ENCODE measurements at places on chromosomes 16 and 17. TPM values are rescaled to one million over a fixed set of nuclear protein-coding genes. Genes with fewer than 3 reads are reported as not detected.

DNA sequence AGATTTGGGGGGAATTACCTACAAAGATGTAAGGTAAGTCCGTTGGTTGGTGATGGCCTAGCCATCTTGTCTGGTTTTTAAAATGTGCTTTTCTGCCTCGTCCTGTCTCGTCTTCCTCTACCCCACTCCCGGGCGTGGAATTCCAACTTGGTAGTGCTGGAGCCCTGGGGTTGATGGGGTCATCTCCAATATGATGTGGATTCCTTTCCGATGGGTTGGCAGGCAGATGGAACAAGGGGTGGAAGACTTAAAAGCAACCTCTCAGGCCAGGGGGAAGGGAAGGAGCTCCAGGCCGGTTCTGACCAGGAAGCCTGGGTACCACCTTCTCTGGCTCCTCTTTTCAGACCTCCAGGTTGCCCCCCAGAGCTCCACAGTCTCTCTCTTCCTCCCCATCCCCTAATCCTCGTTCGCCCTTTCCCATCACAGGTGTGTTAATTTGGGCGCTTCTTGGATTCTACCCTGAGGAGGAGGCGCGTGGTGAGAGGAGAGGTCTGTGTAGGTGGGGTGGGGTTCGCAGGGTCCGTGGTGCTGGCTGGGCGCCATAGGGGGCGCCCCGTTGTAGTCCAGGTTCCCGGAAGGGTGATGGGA is 5.1 kb upstream of the HOXB2 start:
- no peak for DNase-seq

- DNase-seq = no peak
Observed at GRCh38 chr17:42750739-42751344, 6.0 kb upstream of the EZH1 start.

- no peak for DNase-seq
Observed at GRCh38 chr17:34314279-34314678, 5.0 kb upstream of the CCL8 start.

DNA sequence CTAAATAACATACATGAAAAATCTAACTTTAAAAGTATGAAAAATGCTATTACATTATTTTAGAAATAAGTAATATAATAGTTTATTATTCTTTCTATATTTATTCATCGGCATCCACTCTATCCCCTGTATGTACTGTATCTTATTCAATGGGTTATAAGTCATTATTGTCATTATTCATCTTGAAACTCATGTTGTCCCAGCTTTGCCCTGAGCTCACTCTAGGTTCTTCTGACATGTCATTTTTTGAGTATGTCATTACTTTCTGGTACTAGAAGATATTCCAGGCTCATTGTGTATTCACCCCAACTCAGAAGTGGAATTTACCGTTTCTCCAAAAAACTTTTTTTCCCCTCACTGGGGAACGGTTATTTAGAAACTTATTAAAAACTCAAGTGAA is 53.0 kb upstream of the MNT start:
- no peak for DNase-seq

GRCh38 chr16:69931631-69932030 is 19.5 kb upstream of the CLEC18A start:
- no peak for DNase-seq

- no peak for DNase-seq
Observed at GRCh38 chr17:17811381-17812210, 25.2 kb downstream of the SREBF1 start.

The SLC46A1 gene
- polyA plus RNA-seq = 1.4 TPM
